T-helper 1 cell (primary cell): ENCODE measurements at places on chromosomes 11 and 22.

DNA sequence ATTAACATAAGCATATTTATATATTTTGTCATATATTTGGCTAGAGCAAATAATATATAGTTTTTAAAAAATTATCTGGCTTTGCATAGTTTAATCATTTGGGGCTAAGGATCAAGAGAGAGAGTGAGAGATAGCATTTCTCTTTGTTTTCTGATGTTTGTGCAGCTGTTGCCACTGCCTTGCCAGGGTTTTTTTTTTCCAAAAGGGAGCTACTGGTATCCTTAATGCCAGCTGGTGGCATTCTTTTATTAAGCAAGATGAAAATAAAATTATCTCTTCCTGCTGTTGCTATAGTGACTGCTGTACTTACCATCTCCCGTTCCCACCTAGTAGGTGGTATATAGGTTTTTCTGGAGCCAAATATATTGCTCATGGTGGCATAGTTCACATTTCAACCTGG lies 793.3 kb upstream of the ARHGAP42 start:
- no peak for DNase-seq

- DNase-seq, result peak; percentile 95
Measured at GRCh38 chr11:535519-536454, at the start of gene HRAS. HRAS (minus strand) TSS chr11:535576.

DNA sequence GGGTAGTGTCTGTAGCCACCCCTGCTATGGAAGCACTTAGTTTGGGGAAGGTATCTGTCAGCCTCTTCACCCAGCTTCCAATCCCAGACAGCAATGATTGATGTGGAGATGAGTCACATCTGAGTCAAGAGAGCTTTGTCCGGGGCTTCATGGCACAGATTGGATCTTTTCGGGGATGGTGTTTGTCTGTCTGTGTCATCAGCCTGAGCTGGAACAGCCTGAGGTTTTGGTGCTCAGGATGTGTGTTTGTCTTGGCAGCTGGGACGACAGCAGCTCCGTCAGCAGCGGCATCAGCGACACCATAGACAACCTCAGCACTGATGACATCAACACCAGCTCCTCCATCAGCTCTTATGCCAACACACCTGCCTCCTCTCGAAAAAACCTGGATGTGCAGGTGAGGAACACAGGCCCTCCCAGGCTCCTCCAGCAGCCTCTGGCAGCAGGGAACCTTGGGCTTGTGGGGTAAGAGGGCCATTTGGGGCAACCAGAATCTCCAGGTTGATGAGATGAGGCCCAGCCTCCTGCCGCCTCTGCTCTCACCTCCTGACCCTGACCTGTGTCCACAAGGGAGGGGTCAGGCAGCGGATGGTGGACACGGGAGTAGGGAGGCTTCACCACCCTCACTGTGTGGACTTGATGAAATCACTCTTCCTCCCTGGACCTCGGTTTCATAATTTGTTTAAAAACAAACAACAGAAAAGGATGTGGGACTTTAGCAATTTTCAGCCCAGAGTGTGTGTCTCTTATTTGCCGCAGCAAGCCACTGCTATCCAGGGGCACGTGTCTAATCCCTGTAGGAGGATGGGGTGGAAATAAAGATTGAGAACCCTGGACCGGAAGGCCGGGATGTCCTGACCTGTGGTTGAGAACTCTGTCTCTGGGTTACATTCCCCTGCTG lies 124.3 kb downstream of the DBX1 start:
- DNase-seq, result no peak

GRCh38 chr11:64132191-64132771 lies 33.6 kb downstream of the MACROD1 start:
- DNase-seq, result no peak

DNA sequence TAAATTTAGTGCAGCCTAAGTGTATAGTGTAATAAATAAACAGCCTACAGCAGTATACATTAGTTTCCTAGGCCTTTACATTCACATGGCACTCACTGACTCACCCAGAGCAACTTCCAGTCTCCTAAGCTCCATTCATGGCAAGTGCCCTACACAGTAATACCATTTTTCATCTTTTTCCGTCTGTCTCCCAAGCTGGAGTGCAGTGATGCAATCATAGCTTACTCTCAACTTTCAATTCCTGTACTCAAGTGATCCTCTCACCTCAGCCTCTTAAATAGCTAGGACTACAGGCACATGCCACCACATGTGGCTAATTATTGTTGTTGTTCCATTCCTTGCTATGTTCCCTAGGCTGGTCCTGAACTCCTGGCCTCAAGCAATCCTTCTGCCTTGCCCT lies 54.4 kb downstream of the FCHSD2 start:
- DNase-seq, result no peak

- DNase-seq, result no peak
Measured at GRCh38 chr11:29446132-29446531, 570.7 kb downstream of the KCNA4 start.

GRCh38 chr22:44918925-44919392 lies 90.8 kb downstream of the PHF21B start:
- no peak for DNase-seq

GRCh38 chr11:34206407-34207300 lies 101.2 kb downstream of the NAT10 start:
- no peak for DNase-seq

- no peak for DNase-seq
Measured at GRCh38 chr11:122601141-122602125, 54.1 kb upstream of the UBASH3B start.

DNA sequence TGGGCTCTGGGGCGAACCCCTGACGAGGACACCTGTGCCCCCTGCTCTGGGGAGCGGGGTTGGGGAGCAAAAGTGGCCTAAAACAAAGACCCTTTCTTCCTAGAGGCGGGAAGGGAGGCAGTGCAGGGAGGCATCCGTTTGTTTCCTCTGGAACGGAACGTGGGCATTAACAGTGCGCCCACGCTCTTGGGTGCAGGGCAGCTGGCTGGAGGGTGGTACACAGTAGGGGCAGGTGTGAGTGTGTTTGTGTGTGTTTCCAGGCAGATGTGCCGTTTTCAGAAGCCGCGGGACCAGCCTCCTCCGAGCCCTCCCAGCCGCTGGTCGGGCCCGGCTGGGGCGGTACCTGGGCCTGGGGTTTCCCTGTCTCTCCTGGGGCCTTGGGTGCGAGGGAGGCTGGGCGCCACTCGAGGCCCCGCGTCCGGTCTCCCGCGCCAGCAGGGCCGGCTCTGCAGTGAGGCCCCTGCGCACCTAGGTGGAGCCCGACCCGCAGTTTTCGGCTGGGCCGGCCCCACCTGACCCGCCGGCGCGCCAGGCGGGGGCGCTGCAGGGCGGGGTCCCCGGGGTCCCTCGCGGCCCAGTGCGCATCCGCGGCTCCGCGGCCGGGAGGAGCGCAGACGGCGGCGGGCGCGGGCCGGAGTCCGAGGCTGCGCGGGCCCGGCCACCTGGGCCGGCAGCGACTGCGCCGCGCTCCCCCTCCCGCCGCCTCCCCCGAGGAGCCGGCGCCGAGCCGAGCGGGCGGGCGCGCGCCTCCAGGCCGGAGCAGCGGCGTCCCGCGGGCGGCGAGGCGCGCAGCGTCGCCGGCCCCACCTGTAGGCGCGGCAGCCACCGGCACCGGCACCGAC lies 1252.7 kb downstream of the BRD1 start:
- DNase-seq, result no peak

- DNase-seq, result no peak
Measured at GRCh38 chr22:35752863-35753189, 35.2 kb downstream of the APOL5 start.

DNA sequence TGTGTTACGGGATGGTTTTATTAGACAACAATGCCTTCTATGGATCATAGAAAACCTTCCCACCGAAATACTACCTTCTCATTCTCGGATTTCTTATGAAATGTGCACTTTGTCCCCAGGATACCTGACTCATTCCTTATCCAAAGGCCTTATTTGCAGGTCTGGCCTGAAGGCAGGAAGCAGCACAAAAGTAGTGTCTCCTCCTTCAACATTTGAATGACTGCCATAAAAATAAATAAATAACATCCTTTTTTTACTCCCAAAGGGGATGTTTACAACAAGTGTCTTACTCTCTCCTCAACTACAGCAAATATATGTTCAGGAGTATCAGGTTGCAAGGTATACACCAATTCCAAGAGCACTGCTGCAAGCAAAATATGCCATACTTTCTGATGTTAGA lies 41.6 kb upstream of the PAK1 start:
- DNase-seq, result no peak

DNA sequence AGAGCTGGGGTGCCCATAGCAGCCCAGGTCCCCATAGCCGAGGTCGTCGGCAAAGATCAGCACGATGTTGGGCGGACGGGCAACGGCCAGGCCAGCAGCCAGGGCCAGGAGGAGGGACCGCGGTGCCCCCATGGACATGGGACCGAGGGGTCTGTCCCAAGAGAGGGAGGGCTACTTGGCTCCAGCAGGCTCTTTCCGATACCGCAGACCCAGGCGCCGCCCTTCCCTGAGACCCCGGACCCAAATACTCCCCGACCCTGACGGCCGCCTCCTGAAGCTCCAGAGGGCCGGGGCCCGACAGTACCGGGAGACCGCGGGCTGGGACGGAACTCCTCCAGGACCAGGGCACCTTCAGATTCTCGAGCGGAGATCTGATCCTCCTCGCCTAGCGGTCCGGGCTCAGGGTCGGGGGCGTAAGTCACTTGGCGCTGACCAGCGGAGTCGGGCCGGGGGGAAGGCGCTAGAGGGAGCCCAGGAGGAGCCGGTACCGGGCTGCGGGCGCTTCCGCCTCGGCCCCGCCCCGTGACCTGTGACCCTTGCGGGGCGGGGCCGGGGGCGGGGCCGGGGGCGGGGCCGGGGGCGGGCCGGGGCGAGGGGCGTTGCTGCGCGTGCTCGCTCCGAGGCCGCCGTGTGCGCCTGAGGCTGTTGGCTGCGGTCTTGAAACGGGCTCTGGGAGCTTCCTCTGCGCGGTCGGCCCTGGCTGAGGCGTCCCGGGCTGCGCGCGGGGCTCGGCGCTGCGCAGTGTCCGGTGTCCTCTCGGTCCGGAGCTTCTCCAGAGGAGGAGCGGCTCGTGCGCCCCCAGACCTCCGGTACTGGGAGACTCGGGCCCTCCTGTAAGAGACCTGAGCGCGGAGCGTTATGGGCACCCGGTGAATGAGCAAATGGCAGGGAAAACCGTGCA lies at the start of gene ARSA:
Gene ARSA (minus strand): TSS at position 511 of the 901 bp plus-strand sequence. CDS start 373 bp downstream, at position 138.
- DNase-seq, result peak; percentile 74

GRCh38 chr22:30870451-30871345 lies 97.9 kb downstream of the MORC2 start:
- DNase-seq, result no peak

GRCh38 chr11:61757213-61757862 lies 4.9 kb downstream of the MYRF start:
- DNase-seq, result no peak

DNA sequence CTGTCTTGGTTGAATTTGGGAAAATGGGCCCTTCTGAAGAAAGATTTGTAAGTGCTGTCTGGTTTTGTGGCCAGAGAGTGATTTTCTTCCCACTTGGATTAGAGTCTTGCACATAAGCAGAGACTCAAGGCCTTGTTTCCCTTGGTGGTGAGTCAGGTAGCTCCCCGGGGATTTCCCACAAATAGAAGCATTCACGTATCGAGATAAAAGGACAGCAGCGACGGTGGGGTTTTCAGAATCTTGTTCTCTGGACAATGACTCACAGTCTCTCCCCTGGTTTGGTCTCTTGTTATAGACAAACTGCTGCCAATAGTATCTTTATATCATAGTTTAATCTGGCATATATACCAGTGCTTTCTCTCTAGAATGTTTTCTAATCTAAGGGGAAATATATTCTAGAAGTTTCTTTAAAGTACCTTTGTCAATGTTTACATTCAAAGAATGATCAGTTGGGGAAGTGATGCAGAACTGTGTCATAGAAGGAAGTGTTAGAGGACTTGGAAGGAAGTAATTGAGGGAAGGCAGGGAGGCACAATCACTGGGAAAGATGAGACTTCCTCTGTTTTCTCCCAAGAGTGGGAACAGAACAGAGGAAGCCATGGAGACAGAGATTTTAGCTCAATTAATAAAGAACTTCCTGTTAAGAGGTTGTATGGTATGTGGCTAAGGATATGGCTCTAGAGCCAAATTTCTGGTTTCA lies 18.1 kb downstream of the POLA2 start:
- DNase-seq, result no peak

DNA sequence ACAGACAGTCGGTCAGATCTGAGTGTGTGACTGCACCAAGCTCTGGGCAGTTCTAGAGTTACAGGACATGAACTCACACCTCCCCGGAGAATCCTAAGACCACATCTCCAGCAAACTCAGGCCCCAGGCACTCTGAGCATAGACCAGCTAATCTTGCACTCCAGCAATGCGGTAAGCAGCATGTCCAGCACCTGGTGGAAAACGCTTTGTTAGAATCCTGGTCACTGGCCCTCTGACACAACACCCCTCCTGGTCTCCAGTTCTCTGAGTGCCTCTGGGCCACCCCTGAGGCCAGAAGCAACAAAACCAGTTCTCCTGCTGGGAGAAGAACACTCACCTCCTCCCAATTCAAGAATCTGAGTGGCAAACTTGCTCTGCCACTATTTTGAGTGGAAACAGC lies 82.7 kb upstream of the TMEM45B start:
- DNase-seq, result no peak

DNA sequence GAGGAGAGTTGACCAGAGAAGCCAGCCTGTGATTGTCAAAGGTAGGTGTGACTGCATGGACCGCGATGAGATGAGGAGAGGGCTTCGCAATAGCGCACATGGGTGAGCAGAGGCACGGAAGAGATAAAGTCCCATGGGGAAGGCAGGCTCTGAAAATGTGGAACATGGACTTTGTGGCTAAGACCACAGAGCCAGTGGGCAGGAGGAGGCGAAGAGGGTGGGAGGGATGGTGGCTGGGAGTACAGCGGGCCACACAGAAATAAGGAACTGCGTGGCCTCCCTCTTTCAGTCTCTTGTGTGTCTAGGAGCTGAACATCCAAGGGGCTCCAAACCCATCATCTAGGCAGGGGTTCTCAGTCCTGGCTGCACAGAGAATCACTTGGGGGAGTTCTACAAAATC lies 98.6 kb downstream of the TENM4 start:
- no peak for DNase-seq

- no peak for DNase-seq
Measured at GRCh38 chr11:43936076-43936475, 6.4 kb upstream of the C11orf96 start.

DNA sequence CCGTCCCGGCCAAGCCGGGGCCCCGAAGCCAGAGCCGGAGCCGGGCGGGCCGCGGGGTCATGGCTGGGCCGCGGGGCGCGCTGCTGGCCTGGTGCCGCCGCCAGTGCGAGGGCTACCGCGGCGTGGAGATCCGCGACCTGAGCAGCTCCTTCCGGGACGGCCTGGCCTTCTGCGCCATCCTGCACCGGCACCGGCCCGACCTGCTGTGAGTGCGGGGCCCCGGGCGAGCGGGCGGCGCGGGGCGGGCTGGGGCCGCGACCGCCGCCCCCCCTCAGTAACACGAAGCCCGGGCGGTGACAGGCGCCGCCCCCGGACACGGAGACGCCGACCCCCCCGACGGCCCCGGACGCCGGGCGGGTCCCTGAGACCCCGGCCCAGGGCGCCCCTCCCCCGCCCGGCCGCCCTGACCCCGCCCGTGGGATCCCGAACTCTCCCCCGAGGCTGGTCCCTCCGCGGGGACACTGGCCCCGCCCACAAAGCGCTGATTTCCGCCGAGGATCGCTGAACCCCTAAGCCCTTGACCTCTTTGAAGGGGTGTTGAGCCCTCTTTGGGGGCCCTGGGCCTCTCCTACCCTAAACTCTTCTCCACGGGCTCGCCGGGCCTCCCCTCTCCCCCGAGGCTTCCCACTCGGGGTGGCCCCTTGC lies 389 bp downstream of the MICALL1 start:
- peak; percentile 36 for DNase-seq
